ENCODE measurements at places on chromosomes 13 and 19. TPM values are rescaled to one million over a fixed set of nuclear protein-coding genes. Genes with fewer than 3 reads are reported as not detected.

IL27RA gene
- total RNA-seq = 5.7 TPM

ZNF225 gene
- 7.0 TPM for total RNA-seq

PSG7 gene
- not detected for total RNA-seq

SMIM44 gene
- not detected for total RNA-seq

RPS28 gene
- 893 TPM for total RNA-seq

GRCh38 chr13:29976535-29976934 is 126.1 kb upstream of the UBL3 start:
- no peak for DNase-seq

DNA sequence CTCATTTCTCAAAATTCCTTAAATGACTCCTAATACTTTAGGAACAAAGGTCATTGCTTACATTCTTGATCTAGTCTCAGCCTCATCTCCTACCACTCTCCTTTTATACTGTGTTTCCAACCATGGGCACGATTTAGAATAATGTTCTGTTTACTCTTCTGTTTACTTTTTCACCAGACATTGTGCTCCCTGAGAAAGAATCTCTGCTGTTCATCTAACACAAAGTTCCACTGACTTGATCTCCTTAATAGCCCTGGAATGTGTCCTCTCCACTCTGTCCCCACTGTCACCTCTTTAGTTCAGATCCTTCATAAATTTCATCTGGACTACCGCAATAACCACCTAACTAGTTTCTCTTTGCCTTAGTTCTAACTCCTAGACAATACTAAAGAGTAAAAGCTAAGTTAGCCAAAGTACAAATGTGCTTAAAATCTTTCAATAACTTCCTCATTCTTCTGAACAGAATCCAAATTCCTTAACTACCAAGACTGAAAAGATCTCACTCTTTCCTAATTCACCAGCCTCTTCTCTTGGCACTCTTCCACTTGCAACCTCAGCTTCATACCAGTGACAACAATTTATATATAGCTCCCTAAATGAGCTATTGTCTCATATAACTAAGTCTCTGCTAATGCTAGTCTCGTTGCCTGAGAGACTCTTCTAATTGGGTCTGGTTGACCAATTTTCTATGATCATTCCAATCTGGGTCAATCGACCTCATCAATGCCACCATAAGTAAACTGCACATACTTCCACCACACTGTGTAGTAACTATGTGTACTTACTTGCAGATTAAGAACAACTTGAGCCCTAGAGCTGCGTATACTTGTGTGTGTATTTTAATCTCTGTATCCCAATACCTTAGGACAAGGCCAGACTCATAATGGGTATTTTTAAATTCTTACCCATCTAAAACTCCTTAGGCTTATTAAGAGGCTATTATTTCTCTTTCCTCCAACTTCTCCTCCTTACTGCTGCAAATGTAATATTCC is 179.9 kb downstream of the VWA8 start:
- no peak for DNase-seq

- no peak for DNase-seq
Observed at GRCh38 chr13:29924482-29925350, 74.3 kb upstream of the UBL3 start.

GRCh38 chr13:40485611-40486517 is 180.6 kb downstream of the FOXO1 start:
- no peak for DNase-seq

DNA sequence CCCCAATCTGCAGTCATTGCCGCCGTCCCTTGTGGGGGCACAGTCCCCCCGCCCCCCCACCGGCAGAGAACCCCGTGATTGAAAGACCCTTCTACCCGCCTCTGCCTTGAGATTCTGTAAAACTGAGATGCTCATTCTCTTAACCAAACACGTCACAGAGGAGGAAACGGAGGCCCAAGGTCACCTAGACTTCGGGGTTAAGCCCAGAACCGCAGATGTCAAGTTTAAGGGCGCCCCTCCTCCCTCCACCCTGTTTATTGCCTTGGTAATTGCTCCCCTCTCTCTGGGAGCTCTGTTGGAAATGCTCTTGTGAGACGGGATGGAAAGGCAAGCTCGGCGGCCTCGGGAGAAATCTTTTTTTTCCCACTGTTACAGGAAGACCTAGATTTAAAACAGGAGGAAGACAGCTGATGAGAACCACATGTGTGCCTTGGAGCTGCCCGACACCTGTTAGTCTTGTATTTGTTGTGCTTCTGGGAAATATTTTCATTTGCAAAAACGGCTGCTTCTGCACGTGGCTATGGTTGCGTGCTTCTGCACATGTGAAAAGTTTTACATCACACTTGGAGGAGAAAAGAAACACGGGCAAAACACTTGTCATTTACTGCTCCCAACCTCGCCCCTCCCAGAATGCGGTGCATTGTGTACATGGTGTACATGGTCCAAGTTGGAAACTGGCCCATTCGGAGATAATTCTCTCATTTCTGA is 1.1 kb upstream of the MED26 start:
- DNase-seq = no peak

DNA sequence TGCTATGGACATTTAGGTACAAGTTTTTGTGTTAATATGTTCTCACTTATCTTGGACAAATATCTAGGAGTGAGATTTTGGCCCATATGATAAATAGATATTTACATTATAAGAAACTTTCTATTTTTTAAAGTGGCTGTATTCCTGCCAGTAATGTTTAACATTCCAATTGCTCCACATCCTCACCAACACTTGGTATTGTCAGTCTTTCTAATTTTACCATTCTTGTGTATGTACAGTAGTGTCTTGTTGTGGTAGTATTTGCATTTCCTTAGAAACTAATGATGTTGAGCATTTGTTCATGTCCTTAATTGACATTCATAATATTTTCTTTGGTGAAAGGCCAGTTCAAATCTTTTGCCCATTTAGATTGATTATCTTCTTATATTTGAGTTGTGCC is 171.4 kb upstream of the TSHZ3 start:
- DNase-seq = no peak

- no peak for DNase-seq
Observed at GRCh38 chr19:7516878-7517277, 975 bp downstream of the ZNF358 start.

DNA sequence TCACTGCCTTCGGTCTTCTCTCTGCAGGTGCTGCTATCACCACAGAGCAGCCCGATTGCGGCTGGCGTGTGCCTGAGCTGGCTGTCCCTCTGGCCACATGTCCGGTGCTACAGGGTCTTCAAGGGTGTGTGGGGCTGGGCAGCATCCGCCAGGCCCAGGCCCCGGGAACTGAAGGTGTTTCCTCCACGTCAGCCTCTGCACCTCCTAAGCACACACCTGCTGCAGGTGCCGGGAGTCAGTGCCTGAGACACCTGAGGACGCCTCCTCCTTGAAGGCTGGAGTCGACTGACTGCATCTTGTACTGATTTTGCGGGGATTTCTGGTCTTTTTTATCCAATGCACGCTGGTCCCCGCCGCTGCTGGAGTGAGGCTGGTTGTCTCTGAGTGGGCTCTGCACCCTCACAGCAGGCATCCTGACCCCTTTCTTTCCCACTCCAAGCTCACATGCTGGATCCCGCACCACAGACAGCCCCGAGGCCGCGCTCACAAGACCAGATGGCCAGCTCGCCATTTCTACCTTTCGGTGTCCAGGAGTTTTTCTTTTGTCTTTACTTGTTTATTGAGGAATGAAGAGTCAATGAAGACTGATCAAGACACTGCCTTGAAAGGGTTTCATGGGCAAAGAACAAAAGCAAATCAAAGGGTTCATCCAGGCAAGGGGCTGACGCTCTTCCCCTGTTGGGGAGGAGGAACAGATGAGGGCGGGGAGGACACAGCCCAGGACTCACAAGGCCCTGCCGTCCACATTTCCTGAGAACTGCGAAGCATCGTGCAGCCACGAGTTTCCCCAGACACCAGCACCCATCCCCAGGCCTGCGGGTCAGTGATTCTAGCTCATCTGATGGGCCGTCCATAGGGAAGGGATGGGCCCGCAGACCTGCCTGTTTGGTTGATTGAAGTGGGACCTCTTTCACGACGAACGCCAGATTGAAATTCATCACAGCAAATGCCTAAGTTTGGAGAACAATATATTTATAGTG is 203.8 kb upstream of the SOX1 start:
- no peak for DNase-seq

DNA sequence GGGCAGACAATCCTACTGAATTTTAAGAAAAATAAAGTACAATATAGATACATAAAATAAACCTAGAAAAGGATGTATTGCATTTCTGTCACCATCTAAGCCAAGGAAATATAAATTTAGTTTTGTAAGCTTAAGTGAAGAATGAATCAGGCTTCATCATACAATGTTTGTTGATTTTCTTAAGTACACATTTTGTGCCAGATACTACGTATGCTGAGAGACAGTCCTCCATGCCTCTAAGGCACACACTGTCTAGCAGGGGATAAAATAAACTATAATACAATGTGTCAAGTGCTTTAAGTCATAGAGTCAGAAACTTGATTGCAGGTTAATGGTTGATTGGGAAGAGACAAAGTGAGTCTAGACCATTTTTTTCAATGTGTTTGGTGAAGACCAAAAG is 465.7 kb downstream of the TBC1D4 start:
- no peak for DNase-seq

GRCh38 chr13:29993196-29993595 is 142.8 kb upstream of the UBL3 start:
- no peak for DNase-seq

GRCh38 chr13:43786472-43786765 is 353 bp downstream of the ENOX1 start:
- peak; percentile 59 for DNase-seq

DNA sequence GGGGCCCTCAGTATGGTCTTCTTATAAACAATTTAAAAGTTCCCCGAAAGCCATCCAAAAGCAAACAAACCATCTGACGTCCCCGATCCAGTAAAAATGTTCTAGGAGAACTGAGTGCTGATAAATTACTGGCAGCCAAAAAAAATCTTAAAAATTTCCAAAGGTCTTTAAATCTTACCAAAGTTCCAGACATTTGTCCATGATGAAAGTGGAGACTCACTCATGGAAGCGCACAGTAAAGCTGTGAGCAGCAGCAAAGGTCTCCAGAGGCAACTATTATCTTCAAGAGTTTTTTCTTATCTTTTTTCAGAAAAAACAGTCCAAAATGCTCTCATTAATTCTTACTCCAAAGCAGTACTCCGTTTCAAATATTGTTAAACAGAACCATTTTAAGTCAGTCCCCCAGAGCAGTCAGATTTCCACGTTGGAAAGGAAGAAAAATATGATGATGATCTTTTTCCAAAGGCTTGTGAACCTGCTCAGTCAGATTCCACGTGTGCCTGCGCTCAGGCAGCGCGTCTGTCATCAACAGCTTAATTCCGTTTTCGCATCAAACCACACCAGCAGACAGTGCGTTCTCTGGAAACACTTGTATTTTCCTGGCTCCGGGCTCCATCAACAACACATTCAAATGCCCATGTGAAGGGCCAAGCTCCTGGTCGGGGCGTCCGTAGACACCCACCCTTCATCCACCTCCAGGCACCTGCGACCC is 85.4 kb downstream of the COL4A1 start:
- DNase-seq = no peak

GRCh38 chr19:56619121-56619520 is 23.8 kb upstream of the SMIM17 start:
- no peak for DNase-seq

- no peak for DNase-seq
Observed at GRCh38 chr13:110229905-110230563, 76.9 kb downstream of the COL4A1 start.

DNA sequence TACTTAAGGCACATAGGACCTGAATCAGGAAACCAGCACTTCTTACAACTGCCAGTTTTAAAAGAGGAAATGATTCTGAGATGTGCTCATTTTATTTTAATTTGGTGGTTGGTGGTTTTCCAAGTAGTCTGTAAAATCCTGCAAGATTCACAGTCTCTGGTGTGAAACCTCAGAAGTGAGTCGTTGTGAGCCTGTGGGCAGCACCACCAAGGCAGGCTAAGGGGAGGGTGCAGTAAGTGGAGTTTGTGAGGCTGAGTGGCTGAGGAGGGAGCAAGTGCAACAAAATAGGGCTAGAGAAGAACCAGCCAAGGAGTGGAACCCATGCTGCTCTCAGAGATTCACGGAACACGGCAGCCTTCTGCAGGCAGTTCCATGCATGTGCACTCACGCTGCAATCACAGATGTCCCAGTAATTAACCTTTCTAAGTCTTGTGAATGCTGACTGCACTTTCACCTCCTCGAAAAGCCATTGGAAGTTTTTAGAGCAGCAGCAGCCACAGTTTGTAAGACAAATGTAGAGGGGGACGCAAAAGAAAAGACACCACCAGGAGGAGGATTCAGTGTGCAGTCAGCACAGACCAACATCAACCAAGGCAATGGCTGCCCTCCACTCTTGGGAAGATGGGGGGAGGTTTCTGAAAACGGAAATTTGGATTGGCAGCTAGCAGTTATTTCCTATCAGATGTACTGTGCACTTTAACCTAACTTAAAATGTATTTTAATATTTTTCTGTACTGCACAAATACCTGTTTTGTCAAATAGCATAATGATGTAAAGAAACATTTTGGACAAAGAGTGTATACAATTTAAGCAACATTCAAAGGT is 44.9 kb downstream of the ESD start:
- no peak for DNase-seq

DNA sequence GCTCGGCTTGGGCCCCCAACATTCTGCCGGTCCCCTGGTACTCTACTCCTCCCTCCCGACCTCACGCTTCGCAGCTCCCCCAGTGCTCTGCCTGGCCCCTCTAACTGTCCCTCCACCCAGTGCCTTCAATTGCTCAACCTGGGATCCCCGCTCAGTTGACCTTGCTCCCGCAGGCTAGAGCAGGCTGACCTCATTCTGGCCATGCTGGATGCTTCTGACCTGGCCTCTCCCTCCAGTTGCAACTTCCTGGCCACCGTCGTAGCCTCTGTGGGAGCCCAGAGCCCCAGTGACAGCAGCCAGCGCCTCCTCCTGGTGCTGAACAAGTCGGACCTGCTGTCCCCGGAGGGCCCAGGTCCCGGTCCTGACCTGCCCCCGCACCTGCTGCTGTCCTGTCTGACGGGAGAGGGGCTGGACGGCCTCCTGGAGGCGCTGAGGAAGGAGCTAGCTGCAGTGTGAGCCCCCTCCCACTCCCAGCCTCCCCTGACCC is 3.6 kb downstream of the GTPBP3 start:
- DNase-seq = peak; percentile 63

- DNase-seq = peak; percentile 92
Observed at GRCh38 chr19:18450931-18451836, 13.3 kb upstream of the ISYNA1 start.
